ENCODE measurements at places on chromosomes 1 and 21.
A peak's percentile ranks its signal among the peaks of the same experiment; 100 is the strongest.

DNA sequence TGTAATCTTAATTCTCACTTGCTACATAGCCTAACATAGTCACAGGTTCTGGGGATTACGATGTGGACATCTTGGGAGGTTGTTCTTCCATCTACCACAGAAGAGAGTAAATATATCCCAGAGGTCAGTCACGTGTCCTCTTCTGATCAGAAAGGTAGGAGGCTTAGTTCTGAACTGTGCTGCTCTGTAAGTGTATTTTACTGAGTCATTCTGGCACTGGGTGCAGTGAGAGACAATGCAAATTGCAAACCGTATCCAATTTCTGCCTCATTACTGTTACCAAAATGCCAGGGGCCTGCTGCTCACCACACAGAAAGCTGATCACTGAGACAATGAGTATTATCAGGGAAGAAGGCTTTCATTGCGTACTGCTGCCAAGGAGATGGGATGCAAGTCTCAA, 104.0 kb downstream of the GABPA start:
- no peak for DNase-seq

DNA sequence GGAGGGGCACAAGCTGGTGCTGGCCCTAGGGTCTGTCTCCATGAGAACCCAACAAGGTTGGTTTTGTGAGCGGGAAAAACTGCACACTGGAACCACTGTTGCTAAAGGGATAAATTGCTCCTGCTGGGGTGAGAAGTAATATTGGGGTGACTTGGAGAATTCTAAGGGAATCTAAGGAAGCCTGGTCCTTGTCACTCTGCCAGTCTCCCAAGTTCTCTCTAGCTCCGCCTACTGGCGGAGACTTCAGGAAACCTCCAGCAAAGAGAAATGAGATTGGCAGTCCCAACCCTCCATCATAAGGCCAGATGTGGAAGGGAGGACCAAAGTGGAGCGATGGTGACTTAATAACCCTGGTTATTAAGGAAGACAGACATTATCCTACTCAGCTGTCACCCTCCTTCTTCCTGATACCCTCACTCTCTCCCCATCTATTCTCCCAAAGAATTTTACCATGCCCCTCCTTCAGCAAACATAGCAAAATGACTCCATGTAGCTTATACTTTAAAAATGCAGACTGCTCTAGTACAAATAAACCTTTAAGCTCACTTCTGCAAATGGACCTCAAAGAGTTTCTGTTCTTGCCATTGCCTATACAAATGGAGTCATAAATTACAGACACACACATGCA, 2.7 kb downstream of the LCE1F start:
- no peak for DNase-seq

DNA sequence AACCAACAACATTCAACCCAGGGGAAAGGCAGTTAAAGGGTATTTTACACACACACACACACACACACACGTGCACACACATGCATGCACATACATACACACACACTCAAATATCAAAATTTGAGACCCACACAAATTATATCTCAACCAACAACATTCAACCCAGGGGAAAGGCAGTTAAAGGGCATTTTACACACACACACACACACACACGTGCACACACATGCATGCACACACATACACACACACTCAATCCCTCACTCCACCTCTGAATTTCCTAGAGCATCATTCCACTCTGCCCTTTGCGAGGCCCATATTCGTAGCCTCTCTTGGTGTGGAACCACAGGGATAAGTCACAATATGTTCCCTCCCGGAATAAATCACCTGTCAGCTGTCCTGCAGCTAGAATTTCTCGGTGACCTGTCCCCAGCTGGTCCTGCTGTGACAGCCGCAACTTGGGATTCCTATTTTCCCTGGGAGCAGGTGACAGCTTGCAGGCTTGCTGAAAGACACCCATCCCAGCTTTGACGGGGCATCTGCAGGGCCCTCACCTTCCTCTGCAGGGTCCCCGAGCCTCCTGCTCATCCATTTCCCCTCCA, 122.7 kb downstream of the PSMG1 start:
- no peak for DNase-seq

- no peak for DNase-seq
Measured at GRCh38 chr1:229887043-229887822, 179.8 kb upstream of the GALNT2 start.

DNA sequence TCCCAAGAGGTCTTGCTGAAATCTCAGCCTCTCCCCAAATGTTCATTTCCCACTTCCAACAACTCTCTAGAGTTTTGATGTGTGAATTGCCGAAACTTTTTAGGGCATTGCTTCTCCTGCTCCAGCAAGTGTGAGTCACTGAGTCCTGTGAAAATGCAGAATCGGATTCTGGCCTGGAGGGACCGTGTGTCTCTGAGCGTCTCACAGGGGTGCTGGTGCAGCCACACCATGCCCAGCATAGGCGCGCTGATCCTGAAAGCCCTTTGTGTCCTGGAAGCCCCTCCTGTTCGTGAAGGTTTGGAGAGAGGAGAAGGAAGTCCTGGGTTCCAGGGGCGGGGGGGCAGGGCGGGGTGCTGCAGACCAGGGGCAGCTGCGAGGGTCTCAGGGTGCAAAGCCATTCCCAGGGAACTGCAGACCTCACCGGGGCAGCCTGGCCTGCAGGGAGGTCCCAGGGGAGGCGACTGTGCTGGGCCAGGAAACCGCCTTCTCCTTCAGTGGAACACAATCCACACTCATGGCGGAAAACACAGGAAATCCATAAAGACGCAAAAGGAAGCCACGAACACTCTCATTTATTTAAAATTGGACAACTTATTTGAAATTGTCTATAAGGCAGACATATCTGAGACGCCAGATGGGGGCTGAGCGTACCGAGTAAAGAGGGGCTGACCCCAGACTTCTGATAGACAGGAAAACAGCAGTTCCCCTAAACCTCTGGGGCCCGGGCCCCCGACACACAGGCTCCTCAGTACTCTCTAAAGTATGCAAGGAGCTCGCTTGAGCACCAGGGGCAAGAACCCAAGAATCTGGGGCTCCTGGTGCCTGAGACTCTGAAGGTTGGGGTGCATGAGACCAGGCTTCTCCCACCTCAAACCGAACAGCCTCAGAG, 43.5 kb upstream of the ADARB1 start:
- DNase-seq = peak; percentile 50

DNA sequence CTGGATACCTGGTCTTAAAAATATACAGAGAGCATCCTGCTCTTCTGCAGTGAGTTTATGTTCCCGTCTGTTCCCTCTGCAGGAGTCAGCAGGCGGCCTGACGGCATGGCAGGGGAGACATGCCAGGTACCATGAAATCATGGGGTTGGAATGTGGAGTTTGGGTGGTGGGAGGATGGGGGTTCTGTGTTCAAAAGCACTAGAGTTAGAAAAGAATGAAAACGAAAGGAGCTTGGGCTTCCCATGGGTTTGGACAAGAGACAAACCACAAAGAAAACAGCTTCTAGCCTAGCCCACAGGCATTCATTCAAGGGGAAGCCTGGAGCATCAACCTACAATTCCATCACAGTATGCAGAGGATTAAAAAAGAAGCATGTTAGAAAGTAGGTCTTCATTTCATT, 59.9 kb downstream of the WARS2 start:
- peak; percentile 87 for DNase-seq

GRCh38 chr1:209634005-209634737, 18.1 kb downstream of the LAMB3 start:
- no peak for DNase-seq

- DNase-seq = no peak
Measured at GRCh38 chr21:46559291-46559983, 45.4 kb downstream of the S100B start.

- DNase-seq = no peak
Measured at GRCh38 chr1:65512383-65512782, 91.9 kb downstream of the LEPR start.

DNA sequence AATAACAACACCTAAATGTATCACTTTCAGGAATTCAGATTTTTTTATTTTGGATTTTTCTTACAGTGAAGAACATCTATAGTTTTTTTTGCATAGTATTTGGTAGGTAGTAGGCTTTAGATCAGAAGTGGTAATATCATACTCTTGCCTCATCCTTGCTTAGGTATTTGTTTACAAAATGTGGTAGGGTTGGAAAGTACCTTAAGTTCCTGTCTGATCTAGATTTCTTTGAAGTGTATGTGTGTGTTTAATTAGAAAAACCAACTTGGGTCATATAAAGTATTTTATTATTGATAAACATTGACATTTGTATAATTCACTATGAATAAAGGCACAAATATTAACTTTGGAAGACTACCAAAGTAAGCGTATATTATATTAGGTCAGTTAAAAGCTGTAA, 85.3 kb upstream of the GPR88 start:
- DNase-seq = no peak

DNA sequence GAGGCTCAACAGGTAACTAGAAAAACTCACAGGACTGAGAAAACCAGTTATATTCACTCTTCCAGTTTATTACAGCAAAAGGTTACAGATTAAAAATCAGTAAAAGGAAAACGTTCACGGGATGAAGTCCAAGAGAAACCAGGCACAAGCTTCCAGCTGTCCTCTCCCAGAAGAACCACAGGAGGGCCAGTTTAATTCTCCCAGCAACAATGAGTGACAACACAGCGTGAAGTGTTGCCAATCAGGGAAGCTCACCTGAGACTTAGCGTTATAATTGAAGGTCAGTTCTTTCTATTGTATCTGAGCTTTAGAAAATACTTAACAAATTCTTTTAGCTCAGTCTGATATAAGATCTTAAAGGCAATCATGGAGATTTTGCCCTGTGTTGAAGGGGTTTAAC, 65.2 kb upstream of the TNR start:
- no peak for DNase-seq

DNA sequence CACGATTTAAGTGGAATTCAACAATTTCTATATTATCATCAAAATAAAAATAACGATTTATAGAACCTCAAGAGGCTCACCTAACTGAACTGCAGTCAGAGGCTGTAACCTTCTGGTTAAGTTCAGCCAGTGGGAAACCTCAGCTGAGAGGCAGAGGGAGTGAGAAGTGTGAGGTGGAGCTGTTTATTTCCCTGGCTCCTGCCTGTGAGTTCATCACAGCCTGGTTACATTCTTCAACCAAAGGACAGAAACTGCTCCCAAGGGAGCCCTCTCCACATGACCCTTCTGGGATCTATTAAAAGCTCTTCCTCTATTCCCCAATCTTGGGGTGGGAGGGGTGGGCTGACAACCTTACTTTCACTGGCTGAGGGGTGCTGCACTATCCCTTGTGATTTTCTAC, 22.2 kb downstream of the DYNLT5 start:
- no peak for DNase-seq

DNA sequence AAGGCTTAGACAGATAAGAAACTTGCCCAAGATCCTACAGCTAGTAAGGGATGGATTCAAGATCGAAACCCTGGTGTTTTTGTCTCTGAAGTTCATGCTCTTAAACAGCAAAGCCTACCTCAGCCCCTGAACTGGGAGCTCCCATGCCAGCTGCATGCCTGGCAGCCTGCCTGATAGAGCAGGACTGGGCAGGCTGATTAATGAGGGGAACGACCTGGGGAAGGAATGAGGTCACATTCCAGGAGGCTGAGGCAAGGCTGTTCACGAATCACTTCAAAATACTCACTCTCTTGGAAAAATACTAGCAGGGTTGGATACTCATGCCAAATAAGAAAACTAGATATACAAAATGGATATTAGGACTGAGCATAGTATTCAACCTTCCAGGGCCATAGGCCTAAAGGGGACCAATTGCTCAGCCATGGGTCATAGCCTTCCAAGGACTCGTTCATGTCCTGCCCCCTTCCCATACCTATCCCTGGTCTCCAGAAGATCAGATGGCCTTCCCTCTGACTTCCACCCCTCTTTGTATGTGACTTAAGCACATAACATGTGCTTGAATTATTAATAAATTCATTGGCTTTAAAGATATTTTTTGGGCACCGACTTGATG, 15.6 kb upstream of the TACSTD2 start:
- peak; percentile 92 for DNase-seq
